ENCODE measurements at places on chromosomes 12 and 14.
A peak's percentile ranks its signal among the peaks of the same experiment; 100 is the strongest.

DNA sequence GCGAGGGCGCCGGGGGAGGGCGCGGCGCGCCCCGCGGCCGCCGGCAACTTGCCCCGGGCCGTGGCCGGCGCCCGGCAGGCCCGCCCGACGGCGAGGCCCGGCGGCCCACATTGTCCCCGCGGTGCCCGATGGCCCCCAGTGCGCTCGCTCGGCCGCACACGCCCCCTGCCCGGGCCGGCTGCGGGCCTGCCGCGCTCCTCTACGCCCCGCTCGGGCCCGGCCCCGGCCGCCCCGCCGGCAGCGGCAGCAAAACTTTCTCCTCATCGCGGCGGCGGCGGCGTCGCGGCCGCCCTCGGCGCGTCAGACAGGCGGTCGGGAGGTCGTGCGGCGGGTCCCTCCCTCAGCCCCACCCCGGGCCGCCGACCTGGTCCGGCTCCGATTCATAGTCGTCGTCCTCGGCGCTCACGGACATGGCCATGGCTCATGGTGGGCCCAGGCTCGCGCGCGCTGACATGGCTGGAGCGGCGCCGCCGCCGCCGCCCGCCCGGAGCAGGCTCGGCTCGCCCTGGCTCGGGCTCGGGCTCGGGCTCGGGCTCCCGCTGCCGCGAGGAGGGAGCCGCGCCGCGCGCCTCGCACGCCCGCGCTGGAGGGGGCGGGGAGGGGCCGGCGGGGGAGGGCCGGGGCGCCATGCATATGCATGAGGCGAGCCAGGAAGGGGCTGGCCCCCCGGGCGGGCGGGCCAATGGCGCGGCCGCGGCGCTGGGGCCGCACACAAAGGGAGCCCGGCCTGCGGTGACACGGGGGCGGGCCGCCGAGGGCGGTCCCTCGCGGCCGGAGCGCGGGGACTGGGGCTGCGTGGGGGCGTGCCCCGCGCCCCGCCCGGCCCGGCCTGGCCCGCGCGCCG is 67.1 kb downstream of the RNF34 start:
- DNase-seq, result peak; percentile 95

DNA sequence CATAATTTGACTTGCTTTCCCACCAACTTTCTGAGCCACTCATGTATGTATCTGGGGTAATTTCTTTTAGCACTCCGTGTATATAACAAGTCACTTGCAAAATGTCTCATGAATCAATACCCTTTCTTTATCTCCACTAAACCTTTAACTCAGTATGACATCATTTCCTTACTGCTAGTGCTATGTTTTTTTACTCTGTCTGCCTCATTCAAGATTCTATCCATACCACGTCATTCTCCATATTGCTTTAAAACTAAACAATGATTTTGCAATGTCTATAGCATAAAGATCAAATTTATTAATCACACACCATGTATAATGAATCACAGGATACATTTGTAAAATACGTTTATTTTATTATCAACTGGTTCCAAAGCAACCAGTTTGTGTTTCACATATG is 178.2 kb downstream of the PIK3C2G start:
- DNase-seq, result no peak

- no peak for DNase-seq
Observed at GRCh38 chr12:38160318-38161122, 156.1 kb upstream of the ALG10B start.

DNA sequence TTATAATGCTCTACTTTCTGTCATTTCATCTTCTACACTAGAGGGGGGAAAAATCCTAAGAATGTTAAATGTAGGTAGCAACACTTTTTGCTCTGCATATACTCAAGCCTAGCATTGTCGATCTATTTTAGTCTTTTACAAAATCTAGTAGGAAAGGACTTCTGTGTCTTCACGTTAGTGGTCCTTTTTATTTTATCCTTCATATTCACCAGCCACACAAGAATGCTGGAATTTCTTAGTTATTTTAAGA is 253.0 kb upstream of the FLRT2 start:
- peak; percentile 39 for DNase-seq

DNA sequence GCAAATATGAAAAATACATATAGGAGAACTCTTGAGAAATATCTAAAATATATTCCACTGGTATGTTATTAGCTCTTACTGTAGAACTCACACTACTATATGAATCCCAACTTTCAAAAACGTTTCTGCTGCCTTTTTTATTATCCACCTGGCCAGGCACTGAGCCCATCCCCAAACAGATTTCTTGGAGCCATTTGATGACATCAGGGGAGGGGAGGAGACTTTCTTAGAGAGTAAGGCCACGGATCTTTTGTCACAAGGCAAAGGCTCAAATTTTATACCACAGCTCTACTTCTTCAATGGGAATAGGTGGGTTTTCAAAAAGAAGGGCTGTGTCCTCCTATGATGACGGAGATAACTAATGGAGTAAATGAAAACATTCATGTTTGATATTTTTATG is 83.0 kb downstream of the SLC25A21 start:
- no peak for DNase-seq

DNA sequence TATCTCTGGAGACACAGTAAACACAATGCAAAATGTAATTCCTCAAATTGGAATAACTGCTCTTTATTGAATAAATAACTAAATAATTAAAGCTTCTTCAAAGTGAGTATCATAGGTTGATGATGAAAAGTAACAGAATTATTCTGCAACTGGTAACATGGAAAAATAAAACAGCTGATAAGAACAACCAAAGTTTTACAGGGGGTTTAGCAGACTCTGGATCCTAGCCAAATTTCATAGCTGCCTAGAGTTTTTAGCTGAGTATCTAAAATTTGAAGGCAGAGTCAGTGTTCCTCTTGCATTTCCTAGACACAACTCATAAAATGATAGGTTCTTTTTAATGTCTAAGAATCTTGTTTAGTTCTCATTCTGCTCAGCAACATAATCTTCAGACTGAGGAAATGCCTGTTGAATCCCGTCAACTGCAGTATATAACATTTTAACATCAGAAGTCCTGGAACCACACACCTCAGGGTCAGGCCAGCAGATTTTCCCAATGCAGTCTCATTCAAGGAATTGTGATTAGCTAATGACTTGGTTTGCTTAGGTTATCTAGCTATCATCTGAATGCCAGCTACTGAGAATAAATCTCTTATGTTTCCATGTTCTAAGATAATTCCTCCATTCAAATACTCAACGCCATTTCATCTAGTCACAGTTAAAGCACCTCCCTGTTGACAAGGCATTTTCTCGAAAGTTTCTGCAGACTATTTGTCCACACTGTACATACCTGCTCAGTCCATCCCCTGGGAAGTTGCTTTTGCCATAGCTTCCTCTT is 411.6 kb downstream of the BCAT1 start:
- peak; percentile 28 for DNase-seq

Measured in muscle of leg (tissue), 16 donors.